ENCODE measurements at places on chromosomes 12 and 14. TPM values are rescaled to one million over a fixed set of nuclear protein-coding genes. Genes with fewer than 3 reads are reported as not detected.

OR6C2 gene
- not detected for total RNA-seq

CACNB3 gene
- 14.1 TPM for total RNA-seq

TMEM179 gene
- not detected for total RNA-seq

DPF3 gene
- 3.3 TPM for total RNA-seq

CCDC175 gene
- total RNA-seq: not detected

RAB15 gene
- 6.2 TPM for total RNA-seq

C1QL4 gene
- not detected for total RNA-seq

NKX2-1 gene
- not detected for total RNA-seq

CRACR2A gene
- 6.2 TPM for total RNA-seq

NAV3 gene
- 24.2 TPM for total RNA-seq

REP15 gene
- 0.97 TPM for total RNA-seq

NFE2 gene
- not detected for total RNA-seq

RBM19 gene
- total RNA-seq: 16.2 TPM

CPNE6 gene
- not detected for total RNA-seq

DRAM1 gene
- total RNA-seq: 31.5 TPM

AHNAK2 gene
- 42.7 TPM for total RNA-seq

UNC79 gene
- total RNA-seq: under 0.01 TPM

Measured in epithelial cell of umbilical artery (primary cell).